Activated naive CD8-positive, alpha-beta T cell treated with anti-CD3 and anti-CD28 coated beads, Interleukin-2, amount 50 U/mL, for 16 hours (primary cell): ENCODE measurements at places on chromosomes 2 and 18.

- no peak for DNase-seq
These were observed 80.6 kb downstream of the PIGN start for GRCh38 chr18:62106271-62106670.

GRCh38 chr2:240309214-240309613, 126.2 kb upstream of the GPC1 start:
- no peak for DNase-seq

GRCh38 chr2:47198985-47199451, 43.9 kb upstream of the STPG4 start:
- no peak for DNase-seq

DNA sequence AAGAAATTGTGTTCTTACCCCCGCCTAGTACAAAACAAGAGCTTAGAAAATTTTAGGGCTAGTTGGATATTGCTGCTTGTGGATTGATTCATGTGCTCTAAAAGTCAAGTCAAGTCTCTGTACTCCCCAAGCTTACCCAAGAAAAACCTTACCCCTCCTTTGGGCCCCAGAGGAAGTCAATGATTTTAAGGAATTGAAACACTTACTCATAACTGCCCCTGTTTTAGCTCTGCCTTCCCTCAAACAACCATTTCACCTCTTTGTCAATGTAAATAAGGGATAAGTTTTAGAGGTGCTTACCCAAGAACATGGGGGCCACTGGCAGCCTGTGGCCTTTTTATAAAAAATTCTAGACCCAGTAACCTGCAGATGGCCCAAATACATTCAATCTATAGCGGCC, 136.6 kb upstream of the RMP24 start:
- no peak for DNase-seq

DNA sequence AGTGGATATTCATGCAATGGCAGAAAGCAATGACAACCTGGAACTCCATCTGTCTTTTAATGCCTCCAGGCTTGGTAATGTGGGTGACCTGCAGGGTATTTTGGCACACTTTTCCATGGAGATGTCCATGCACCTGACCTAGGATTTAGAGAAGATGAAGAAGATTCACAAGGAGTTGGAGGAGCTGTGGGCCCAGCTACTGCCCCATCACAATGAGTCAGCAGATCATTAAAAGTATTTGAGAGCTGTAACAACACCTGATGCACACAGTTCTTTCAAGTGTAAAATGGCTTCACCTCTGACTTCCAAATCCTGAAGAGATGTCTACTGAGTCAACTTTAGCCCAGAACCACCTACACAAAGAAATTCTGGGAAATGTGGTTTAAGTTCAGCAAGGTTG, 22.1 kb upstream of the OSR1 start:
- no peak for DNase-seq

GRCh38 chr2:58800881-58801280, 559.8 kb upstream of the FANCL start:
- DNase-seq = no peak

DNA sequence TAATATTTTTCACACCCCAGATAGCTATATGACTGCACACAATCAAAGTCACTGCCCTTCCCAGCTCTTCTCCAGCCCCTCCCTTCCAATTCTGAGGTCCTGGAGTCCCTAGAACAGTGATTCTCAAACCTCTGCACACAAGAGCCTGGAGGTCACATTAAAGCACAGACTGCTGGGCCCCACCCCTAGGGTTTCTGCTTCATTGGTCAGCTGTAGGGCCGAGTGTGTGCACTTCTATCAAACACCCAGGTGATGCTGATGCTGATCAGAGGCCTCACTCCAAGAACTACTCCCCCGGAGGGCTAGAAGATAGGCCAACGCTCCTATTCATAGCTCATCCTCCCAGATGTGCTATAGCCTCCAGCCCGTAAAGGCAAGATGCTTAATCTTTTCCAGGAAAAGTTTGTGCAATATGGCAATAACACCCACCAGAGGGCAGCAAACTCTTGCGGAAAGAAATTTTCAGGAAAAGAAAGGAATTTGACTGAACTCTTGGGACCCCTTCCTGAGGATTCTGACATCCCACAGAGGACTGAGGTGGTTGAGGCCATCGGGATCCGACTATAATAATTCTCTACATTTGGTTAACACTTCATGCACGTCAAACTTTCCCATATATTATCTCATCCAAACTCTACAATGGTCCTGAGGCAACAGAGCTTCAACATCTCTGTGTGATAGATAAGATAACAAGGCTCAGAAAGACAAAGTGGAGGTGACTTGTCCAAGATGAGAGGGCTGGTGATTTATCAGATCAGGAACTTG, 194.2 kb upstream of the PKDCC start:
- DNase-seq = no peak

GRCh38 chr2:120719491-120719890, 16.2 kb upstream of the GLI2 start:
- DNase-seq = no peak

DNA sequence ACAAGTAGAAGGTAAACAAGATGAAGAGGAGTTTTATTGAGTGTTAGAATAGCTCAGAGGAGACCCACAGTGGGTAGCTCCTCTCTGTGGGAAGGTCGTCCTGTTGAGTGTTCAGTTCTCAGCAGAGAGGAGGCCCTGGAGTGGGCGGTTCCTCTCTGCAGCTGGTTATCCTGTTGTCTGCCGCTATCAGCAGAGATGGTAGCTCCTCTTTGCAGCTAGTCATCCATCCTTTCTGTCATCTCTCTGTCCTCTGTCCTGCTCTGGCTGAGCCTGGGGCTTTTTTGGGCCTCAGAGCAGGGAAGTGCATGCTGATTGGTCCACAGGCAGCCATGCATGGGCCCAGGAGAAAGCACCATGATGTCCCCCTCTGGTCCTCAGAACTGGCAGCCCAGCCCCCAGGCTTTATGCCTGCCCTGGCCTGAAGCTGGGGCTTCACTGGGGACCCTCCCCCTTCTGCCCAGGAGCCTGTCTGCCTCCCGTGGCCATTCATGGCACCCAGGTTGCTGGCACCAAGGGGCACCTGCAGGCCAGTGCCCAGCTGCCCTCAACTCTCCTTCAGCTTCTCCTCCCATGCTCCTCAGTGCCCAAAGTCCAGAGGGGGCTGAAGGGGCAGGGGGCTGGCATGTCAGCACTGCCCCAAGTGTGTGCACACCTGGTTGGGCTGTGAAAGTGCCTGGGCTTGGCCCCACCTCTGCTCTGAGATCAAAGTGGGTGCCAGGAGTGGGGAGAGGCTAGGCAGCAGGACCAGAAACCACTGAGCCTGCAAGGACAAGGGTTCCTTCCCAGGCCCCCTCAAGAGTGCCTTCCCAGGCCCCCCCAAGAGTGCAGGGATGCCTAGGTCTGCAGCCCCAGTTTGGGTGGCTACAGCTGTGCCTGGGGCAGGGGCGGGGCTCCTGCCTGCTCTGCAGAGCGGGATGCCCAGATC, 98.7 kb downstream of the TWIST2 start:
- DNase-seq = no peak

DNA sequence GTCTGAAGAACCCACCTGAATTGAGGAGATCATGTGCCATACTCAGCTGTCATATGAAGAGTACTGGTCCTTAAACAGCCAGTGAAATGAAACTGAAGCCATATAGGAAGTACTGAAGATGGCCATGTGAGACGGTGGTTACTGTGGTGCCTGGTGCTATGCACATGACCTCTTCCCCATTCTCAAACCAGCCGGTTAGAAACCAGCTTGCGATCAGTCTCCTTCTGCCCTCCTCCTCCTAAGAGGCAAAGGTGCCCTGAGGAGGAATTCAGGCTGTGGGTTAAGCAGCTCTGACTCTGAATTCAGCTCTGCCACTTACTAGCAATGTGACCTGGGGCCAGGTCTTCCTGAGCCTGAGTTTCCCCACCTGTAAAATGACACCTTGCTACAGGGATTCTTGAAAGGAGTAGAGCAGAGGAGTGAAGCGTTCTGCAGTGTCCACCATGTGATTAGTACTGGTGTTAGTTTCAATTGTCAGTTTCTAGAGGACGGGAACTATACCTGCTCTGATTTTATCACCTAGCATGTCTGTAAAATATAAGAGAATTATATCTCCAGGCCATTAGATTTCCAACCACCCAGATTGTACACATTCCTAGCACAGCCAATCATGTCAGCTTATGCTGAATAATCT, 5.1 kb downstream of the FECH start:
- no peak for DNase-seq

GRCh38 chr2:203463266-203463678, 71.8 kb downstream of the RAPH1 start:
- no peak for DNase-seq

DNA sequence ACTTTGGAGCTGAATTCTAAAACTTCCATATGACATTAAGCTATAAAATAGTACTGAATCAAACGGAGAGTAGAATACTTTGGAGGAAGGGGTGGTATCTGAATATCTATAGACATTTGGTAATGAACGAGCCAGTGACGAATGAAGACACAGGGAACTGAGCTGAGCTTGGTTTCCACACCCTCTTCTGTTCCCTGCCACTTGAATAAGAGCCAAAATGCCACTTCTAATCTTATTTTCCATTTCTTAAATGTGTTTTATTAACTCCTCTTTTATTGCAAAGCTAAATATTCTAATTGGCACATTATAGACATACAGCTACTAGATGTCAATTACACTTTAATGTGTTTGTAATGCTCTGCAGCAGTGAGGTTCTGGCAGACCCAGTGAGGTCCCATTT, 76.1 kb downstream of the AFF3 start:
- DNase-seq = no peak

DNA sequence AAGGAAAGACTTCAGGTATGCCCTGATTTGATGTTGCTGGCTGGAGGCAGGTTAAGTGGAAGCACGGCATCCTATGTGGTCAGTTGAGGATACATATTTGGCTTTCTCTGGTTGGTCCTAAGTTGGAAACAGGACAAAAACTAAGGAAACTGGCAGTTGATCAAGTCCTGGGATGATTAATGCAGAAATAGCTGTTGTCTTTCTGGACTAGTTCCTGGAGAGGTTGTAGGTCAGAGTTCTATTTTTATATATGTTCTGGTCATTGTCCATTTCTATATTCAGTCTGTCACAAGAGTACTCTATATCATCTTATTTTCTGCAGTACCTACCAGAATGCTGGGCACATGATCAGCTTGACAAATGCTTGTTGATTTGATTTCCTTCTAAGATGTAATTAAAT, 4.0 kb upstream of the SLC35F5 start:
- no peak for DNase-seq

DNA sequence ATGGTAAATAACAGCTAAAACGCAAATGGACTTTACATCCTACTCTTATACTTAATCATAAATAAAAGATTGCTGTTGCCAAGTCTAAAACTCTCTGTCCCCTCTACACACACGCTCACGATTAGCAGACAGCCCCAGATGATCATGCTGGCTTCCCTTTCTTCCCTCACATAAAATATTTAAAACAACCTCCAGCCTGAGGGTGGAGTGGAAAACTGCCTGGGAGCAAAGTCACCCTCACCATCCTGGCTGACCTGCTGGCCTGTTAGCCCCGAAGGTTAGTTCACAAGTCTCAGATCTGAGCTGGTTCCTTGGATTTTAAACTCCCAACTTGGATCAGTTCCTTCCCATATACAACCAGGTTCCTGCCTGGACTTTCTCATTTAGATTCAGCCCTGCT, 288.2 kb downstream of the NBAS start:
- no peak for DNase-seq

DNA sequence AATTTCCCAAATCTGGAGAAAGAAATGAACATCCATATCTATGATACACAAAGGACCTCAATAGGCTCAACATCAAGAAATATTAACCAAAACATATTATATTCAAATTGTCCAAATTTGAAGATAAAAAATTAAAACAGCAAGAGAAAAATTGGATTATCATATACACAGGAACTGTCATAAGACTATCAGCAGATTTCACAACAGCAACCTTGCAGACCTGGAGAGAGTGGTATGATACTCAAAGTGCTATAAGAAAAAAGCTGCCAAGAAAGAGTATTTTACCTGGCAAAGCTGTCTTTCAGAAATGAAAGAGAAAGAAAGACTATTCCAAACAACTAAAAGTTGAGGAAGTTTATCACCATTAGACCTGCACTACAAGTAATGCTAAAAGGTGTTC, 711.9 kb upstream of the RAB6C start:
- DNase-seq = no peak

GRCh38 chr18:51767293-51767692, 569.8 kb upstream of the MEX3C start:
- DNase-seq = no peak

DNA sequence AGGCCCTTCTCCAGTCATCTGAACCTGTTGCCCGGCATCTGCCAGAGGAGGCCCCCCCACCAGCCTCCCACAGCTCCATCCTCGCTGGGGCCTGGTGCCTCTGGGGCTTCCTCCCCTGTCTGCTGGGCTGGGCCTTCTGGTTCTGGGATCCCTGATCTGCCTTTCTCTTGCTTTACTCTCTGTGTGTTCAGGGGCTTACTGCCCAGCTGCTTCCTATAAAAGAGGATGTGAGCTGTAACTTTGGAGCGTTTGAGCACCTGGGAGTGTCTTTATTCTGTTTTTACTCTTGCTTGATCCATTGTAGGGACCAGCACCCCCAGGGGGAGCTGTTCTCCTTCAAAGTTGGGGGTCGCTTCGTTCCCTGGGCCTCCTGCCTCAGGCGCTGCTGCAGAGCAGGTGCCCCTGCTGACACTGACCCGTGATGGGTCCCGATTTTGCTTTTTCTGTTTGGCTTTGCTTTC, 23.1 kb upstream of the FAHD2A start:
- DNase-seq = no peak

DNA sequence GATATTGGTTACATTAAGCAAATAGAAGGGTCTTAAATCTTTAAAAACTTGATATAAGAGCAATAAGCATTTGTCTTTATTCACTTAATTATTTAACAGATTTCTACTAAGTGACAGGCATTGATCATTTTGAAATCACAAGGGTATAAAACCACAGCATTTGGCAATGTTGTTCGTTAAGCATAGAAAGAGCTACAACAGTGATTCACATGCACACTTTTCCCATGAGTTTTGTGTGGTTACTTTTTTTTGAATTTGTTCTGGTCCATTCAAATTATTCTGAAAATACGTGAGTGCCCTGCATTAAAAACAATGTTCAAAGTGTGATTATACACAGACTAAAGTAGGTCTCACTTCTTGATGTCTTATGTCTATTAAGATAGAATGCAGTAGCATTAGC, 52.2 kb downstream of the LYPD6B start:
- no peak for DNase-seq

DNA sequence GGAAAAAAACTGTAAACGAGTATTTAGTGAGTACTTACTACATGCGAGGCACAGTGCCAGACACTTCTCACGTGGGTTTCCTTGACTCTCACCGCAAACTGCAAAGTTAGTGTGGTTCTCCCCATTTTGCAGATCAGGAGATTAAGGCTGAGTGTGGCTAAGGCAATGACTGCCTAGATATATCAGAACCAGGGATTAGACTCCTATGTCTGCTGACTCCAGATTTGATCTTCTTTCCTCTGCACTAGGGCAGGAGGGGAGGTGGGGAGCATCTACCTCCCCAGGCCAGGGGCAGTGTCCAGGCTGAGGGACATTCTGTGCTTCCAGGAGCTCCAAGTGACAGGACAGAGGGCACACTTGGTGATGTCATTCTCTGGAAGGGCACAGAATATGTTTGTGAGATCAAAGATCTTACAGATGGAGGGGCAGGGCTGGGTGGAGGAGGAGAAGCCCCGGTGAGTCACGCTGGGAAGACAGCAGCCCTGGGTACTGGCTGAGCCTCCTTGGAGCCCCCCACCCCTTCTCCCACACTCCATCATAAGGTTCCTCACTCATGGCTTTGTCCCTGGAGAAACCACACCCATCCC, 92.4 kb downstream of the RHOB start:
- DNase-seq = no peak
